KBM-7 (cell line): ENCODE measurements at places on chromosomes 7 and 10.

DNA sequence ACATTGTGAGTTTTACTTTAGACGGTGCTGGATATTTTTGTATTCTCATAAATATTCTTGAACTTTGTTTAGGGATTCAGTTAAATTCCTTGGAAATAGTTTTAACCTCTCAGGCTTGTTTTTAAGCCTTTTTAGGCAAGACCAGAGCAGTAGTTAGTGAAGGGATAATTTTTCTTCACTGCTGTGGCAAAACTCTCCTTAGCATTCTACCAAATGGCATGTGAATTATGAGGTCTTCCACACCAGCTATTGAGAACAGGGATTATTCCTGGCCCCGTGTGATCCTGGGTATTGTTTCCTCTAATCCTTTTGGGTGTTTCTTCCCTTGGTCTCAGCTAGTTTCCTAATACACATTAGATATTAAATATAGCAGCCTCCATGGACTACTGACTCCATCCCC is 46.2 kb downstream of the CCDC71L start:
- DNase-seq, result no peak

- no peak for DNase-seq
These were observed 11.1 kb downstream of the UNC5B start for GRCh38 chr10:71223347-71224058.

DNA sequence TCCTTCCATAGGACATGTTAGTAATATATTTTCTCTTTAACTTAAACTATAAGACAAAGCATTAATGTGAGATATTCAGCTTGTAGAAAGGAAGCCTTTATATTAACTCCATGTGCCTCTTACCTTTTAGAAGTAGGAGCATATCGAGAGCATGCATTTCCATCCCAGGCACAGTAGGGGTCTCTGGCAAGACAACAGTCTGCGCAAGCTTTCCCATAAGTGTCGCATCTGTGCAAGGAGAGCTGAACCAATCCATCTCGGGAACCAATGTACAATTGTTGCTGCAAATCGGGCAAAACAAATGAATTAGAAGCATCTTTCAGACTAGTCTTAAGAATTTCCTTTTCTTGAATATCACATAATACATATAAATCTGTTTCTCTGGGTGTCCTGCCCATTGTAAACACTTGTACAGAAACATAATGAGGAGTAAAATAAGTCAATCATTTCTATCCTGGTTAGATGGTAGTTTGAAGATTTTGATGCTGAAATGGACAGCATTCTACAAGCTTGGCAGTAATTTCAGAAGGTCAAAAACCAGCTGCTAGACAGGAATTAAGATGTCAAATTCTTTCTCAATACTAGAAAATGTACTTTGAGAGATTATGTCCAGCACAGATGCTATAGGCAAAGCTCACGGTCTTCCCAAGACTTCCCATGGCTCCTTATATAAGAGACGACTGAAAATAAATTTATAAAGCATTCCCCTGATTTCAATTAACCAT is 171.8 kb downstream of the SEMA3D start:
- no peak for DNase-seq

- no peak for DNase-seq
These were observed 5.5 kb downstream of the TACC2 start for GRCh38 chr10:121994429-121994941.

DNA sequence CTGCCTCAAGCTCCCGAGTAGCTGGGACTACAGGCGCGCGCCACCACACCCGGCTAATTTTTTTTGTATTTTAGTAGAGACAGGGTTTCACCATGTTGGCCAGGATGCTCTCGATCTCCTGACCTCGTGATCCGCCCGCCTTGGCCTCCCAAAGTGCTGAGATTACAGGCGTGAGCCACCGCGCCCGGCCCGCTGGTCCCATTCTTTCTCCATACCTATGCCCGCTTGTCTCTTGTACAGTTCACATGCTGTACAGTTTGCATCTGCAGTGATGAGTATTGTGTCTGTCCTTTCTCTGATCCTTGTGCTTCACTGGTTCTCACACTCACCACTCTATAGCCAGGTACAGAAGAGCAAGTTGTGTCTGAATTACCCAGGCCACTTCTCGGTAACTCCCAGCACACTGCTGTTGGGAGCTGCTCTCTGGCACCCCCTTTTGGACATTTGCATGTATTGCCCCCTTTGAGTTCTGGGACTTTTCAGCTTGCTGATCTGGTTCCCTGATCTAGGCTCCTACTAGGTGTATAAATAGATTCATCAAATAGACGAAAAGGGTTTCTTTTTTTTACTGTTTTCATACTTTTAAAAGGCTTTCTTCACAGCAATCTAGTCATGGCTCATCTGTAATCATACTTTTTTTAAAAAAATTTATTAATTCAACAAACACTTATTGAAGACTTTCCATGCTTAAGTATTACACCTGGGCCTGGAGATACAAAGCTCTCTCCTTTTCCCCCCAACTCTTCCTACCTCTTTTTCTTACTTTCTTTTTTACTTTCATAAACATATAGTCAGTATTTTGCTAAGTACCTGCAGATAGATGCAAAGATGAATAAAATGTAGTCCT is 53.5 kb downstream of the AOAH start:
- peak; percentile 71 for DNase-seq

GRCh38 chr10:60427709-60428386 is 38.2 kb upstream of the ANK3 start:
- DNase-seq, result no peak

DNA sequence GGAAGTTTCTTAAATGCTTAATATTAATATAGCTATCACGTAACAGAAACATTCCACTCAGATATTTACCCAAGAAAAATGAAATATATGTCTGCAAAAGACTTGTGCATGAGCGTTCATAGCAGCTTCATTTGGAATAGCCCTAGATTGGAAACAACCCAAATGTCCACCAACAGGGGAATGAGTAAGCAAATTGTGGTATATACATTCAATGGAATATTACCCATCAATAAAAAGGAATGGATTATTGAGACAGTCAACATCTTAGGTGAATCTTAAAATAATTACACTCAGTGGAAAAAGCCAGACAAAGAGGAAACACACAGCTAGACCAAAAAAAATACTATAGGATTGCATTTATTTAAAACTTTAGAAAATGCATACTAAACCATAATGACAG is 90.4 kb upstream of the KAT6B start:
- no peak for DNase-seq

DNA sequence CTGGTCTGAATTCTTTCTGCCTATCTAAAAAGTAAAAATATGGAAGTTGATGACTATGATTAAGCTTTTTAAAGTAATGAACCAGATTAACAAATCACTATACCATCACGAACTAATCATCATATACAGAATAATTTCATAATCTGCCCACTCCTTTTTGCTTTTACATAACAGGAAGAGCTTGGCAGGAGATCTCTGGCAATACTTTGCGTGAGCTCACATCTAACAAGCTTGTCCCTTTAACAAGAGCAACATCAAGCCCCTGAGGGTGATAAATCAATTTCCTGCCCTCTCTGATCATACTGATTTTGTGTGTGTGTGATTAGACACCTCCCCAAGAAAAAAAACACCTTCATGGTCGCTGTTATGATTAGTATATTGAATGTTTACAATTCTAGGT is 143.5 kb upstream of the ASAH2 start:
- DNase-seq, result no peak

DNA sequence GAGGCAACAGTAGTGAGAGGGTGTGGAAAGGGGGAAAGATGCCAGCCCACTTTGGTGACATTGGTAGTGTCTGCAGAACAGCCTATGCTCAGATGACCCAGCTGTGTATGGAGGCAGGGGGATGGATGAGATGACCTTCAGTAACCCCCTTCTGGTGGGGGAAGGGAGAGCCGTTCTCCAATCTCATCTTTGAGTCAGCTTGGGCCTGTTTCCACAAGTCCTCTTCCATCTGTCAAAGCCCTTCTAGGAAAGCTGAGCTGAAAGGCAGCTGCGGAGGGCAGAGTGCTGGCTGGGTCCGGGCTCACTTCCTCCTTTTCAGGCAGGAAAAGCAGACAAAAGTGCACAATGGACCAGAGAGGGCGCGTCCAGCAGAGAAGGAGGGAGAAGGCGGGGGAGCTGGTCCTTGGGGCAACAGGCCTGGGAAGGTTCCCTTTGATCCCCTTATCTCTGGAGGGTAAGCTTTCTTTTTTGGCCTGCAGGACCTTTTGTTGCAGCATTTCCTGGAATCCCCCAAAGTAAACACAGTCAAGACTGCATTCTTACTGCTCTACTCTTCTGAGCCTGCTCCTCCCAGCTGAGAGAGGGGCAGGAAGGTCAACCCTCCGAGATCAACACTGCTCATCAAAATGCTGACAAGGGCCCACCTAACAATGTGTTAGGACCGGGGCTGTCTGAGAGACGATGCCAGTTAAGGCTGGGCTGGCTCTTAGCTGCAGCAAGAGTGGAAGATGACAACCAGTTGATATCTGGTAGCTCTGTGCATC is 1.2 kb upstream of the LRMDA start:
- peak; percentile 93 for DNase-seq

GRCh38 chr7:30430276-30430675 is 48.3 kb downstream of the NOD1 start:
- peak; percentile 21 for DNase-seq

GRCh38 chr10:70950037-70950436 is 61.7 kb upstream of the PCBD1 start:
- DNase-seq, result no peak

DNA sequence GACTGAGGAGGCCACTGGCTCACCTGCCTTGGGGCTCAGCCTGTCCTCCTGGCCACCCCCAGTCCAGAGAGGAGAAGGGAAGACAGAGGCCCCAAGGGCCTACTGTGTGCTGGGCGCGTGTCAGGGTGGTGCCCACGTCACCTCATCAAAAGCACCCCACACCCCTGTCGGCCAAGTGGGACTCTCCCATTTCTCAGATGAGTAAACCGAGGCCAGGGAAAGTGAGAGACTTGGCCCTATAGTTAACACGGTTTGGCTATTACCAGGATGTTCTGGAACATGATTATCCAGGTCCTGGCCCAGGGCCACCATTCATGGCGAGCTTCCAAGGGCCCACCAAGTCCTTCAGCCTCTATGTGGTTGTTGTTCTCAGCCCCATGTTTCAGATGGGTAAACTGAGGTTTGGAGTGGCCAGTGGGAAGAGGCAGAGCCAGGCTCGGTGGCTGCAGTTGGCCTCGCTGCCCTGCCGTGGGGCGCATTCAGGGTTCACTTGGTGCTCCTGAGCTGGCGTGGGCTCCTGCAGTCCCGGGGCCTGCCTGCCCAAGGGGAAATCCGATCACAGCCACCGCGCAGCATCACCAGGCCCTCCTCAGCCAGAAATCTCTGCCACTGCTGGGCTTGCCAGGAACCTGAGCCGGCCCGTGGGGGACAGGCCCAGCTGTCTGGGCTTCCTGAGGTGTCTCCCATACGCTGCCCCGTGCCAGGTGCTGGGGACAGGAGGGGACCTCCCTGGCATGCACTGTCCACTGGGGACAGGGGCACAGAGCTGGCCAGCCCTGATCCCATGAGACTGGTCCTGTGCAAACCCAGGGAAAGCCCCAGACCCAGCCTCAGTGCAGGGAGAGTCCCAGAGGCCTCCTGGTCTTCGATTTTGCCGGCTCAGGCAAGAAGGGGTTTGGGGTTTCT is 117.7 kb upstream of the TNRC18 start:
- no peak for DNase-seq

- DNase-seq, result no peak
These were observed 543.8 kb upstream of the NRP1 start for GRCh38 chr10:33878238-33878786.

DNA sequence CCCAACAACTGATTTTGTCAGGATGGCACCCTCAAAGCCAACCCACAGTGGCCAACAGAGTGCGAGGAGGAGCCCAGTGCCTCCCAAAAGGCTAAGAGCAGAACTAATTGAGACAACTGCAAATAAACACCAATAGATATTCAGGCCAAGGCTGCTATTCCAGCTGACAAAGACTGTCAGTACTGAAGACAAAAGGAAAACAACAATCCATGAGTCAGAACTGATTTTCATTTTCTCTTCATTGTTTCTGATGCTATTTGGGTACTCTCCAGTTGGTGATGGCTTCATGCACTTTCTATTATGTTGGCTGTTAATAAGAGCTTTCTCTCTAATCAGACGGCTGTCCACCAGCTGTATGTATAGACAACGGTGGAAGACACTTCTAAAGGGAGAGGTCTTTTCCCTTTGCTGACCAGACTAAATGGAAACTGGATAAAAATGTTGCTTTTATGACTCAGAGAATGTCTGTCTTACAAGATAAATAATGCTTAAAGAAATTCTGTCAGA is 515.9 kb downstream of the PARD3 start:
- no peak for DNase-seq

DNA sequence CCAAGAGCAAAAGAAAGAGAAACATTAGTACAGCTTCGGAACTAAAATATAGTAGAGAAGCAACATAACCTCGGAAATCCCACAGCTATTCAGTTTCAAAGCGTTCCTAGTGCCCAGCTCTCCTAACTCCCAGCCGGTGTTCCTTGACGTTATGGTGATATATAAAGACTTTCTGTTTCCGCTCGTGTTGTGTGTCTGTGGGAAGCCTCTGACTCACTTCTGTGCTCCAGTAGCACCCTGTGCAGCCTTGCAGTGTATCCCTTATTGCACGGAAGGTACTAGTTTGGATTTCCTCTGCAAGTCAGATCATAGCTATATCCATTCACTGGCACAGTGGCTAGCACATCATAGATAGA is 535 bp downstream of the ASAH2B start:
- no peak for DNase-seq

DNA sequence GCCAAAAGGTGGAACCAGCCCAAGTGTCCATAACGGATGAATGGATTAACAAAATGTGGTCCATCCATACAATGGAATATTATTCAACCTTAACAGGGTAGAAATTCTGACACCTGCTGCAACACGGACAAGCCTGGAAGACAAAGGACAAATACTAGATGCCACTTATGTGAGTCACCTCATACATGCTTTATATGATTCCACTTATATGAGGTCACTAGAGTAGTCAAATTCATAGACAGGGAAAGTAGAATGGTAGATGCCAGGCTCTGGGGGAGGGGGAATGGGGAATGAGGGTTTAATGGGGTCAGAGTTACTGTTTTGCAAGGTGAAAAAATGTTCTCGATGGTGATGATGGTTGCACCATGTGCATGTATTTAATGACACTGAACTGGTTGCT is 34.0 kb upstream of the CYTH3 start:
- DNase-seq, result no peak

- DNase-seq, result no peak
These were observed 13.6 kb downstream of the PON2 start for GRCh38 chr7:95421000-95421846.
